Left renal cortex interstitium (tissue), 4 donors: ENCODE measurements at places on chromosomes 4 and X. TPM values are rescaled to one million over a fixed set of nuclear protein-coding genes. Genes with fewer than 3 reads are reported as not detected.

The OPRPN gene
- not detected for polyA plus RNA-seq

The UTP14A gene
- polyA plus RNA-seq = 25.0 TPM

The GPC4 gene
- polyA plus RNA-seq = 23.5 TPM

The ABCG2 gene
- polyA plus RNA-seq = 11.4 TPM

The SHROOM2 gene
- polyA plus RNA-seq = 20.5 TPM

The TLR10 gene
- 0.44 TPM for polyA plus RNA-seq

The TCEAL7 gene
- polyA plus RNA-seq = 30.6 TPM

The ATP2B3 gene
- 0.32 TPM for polyA plus RNA-seq

The AREG gene
- polyA plus RNA-seq = 0.19 TPM

The GABRG1 gene
- polyA plus RNA-seq = 0.07 TPM

The VCX gene
- not detected for polyA plus RNA-seq

The NXF2 gene
- 0.48 TPM for polyA plus RNA-seq
